ENCODE measurements at places on chromosomes 5 and 9.
A peak's percentile ranks its signal among the peaks of the same experiment; 100 is the strongest.

GRCh38 chr5:36870399-36871040 lies 6.0 kb upstream of the NIPBL start:
- DNase-seq, result peak; percentile 59

DNA sequence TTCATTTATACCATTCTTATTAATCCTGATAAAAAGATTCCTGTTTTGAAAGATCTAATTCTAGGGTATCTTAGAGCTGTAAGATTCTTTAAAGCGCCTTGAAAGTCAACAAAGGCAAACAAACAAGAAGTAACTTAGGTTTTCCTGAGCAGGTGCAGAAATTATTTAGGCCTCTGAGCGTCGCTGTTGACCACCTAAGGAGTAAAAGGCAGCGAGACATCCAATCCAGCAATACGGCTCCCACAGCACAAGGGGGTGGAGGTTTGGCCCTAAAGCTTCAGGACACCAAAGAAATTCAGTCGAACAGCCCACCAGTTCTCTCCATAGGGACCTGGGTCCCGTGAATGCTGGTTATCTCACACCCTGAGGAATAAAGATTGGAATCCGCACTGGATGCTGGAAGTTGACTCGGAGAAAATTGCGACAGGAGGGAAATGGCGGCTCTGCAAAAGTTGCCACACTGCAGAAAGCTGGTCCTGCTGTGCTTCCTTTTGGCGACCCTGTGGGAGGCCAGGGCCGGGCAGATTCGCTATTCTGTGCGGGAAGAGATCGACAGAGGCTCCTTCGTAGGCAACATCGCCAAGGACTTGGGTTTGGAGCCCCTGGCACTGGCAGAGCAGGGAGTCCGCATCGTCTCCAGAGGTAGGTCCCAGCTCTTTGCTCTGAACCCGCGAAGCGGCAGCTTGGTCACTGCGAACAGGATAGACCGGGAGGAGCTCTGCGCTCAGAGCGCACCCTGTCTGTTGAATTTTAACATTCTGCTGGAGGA lies at the start of gene PCDHGA2:
Gene PCDHGA2 (plus strand): TSS at position 223 of the 769 bp plus-strand sequence.
- no peak for DNase-seq

- no peak for DNase-seq
Observed at GRCh38 chr9:132075853-132076252, 3.8 kb downstream of the MED27 start.

GRCh38 chr9:22078081-22078480 lies 69.0 kb upstream of the CDKN2B start:
- DNase-seq, result no peak

DNA sequence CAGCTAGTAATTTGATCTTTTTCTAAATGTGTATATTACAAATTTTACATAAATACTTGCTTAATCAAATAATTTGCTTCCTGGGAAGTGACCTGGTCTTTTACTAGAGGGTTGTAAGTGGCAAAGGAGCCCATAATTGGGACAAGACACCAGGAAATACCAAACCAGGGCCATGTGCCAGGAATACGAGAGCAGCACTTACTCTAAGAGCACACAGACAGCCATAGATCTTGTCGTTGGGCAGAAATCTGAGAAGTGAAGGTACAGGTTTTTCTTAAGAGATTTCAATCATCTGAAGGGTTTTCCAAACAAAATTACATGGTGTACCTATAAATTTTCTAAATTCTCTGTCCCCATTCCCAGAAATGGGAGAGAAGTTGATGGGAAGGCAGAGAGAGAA lies 179.3 kb downstream of the HINT1 start:
- DNase-seq, result no peak

GRCh38 chr5:107634981-107635848 lies 35.5 kb downstream of the EFNA5 start:
- no peak for DNase-seq

DNA sequence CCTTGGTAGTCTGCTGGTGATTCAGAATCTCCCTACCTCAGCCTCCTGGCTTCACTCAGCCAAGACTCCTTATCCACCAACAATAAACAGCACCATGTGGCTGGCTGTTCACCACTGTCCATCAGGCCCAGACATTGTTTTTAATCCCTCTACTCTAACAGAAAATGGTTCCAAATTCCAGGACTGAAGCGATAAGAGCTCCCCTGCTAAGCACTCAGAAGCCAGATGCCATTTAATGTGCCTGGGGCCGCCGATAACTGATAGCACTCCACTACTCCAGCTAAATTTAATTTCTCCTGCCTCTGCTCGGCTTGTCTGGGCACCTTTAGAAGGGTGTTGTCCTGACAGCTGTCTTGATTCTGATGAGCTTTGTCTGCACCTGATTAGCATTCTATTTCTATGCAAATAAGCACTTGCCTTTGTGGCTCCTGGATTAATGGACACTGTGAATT lies 47.1 kb downstream of the ZNF622 start:
- DNase-seq, result no peak

- DNase-seq, result no peak
Observed at GRCh38 chr5:30209755-30210154, 983.7 kb upstream of the CDH6 start.

Data from NCI-H1048 (cell line).